ENCODE measurements at places on chromosomes 6 and 20.
A peak's percentile ranks its signal among the peaks of the same experiment; 100 is the strongest.

DNA sequence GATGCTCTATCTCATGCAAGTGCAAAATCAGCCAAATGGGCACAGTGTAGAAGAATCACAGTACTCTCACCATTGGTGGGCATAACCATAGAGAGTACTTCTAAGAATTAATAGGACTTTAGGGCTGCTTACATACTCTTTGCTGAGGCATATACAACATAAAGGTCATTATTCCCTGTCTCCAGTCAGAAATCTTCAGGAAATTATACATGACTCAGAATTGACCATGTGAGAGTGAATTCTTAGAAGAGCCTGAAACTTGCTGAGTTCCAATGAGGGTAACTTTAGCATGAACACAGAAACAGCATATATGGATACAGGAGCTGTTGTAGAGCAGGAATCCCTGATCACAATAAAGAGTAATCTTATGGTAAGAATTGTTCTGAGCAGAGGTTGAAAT lies 498.7 kb downstream of the TENT5A start:
- peak; percentile 17 for DNase-seq

- no peak for DNase-seq
Measured at GRCh38 chr6:139161817-139162284, 27.0 kb downstream of the HECA start.

GRCh38 chr6:84685983-84686584 lies 78.3 kb downstream of the TBX18 start:
- DNase-seq: no peak

GRCh38 chr20:7841971-7842310 lies 98.3 kb downstream of the HAO1 start:
- peak; percentile 81 for DNase-seq

- DNase-seq: no peak
Measured at GRCh38 chr6:38354037-38354381, 285.7 kb downstream of the BTBD9 start.

GRCh38 chr6:44548319-44548718 lies 160.8 kb downstream of the CDC5L start:
- no peak for DNase-seq

DNA sequence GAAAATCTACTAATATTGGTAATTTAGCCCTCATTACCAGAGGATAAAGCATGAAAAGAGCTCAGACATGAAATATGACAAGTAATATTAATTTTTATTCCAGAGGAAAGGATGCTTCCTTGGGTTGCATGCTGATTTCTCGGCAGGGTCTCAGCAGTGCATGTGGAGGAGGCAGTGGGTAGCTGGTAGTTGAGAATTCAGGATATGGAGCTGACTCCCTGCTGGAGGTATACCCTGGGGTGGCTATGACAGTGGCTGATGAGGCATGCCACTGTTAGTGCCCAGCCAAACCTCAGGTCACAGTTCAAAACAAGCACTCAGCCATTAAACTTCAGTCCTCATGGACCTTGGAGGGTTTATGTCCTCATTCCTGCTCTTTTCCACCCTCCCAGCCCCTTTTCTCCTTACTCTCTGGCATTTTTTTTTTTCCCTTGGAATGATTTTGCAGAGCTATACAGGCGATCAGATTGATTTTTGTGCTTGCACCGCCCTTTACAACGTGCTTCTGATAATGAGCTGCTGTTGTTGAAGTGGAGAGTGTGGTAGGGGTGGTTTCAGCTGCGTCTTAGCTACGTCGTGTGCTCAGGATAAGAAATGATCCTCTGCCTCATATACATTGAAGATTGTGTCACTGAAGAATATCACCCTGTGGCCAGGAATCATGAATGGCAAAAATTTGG lies 761.9 kb upstream of the MMS22L start:
- DNase-seq: no peak

- DNase-seq: no peak
Measured at GRCh38 chr6:106637051-106637716, 7.8 kb downstream of the QRSL1 start.

DNA sequence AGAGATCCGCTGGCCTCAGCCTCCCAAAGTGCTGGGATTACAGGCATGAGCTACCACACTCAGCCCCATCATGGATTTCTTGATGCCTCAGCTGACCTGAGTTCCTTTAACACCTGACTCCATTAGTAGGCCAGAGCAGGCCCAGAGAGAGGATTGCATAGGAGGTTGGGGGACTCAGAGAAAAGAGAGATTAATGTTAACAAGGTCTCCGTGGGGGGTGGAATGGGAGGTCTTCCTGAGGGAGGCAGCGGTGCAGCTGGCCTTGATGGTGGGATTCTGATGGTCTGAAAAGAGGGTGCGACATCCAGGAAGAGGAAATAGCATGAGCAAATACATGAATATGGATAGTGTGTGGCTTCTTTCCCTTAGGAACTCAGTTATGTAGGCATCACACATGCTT lies 9.9 kb downstream of the SGK2 start:
- DNase-seq: no peak

DNA sequence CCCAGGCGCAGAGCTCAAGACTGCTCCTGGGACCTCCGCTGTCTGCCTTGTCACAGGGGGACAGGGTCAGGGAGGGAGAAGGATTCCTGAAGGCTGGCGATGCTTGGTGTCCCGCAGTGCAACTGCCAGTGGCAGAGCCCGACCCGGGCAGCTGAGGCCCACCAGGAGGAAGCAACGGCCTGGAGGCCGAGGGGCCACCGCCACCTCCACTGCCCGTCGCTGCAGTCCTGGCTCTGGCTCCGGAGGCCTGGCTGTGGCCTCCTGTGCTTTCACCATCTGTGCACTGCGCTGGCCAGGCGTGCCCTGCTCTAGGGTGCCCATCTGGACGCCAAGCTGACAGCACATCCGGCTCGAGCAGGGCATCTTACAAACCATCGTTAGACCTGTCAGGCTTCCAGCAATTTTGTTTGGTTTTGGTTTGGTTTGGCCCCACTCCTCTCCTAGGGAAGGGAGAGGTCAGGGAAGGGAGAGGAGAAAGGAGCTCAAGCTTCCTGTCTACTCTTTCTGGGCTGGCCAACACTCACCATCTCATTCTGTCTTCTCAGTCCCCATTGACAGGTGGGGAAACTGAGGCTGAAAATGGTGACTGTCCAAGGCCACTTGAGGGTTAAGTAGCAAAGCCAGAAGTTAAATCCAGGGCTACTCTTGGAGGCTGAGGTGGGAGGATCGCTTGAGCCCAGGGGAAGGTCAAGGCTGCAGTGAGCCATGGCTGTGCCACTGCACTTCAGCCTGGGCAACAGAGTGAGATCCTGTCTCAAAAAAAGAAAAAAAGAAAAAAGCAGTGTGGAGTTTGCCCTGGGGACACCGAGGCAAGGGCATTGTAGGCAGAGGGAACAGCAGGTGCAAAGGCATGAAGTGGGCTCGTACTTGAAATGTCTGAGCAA lies 37.7 kb upstream of the NOL4L start:
- no peak for DNase-seq

GRCh38 chr6:30686009-30686907 lies at the start of gene PPP1R18:
Gene PPP1R18, minus strand, starts transcription at chr6:30686645. Its CDS starts 627 bp downstream, at chr6:30686018.
- peak; percentile 67 for DNase-seq

- DNase-seq: no peak
Measured at GRCh38 chr6:149876241-149876933, 12.2 kb upstream of the LRP11 start.

GRCh38 chr6:24273096-24273870 lies 84.6 kb downstream of the DCDC2 start:
- DNase-seq: peak; percentile 0

- DNase-seq: no peak
Measured at GRCh38 chr20:58624687-58625086, 26.4 kb upstream of the STX16 start.
